Mesendoderm (in vitro differentiated cells): ENCODE measurements at places on chromosomes 16 and 17.

DNA sequence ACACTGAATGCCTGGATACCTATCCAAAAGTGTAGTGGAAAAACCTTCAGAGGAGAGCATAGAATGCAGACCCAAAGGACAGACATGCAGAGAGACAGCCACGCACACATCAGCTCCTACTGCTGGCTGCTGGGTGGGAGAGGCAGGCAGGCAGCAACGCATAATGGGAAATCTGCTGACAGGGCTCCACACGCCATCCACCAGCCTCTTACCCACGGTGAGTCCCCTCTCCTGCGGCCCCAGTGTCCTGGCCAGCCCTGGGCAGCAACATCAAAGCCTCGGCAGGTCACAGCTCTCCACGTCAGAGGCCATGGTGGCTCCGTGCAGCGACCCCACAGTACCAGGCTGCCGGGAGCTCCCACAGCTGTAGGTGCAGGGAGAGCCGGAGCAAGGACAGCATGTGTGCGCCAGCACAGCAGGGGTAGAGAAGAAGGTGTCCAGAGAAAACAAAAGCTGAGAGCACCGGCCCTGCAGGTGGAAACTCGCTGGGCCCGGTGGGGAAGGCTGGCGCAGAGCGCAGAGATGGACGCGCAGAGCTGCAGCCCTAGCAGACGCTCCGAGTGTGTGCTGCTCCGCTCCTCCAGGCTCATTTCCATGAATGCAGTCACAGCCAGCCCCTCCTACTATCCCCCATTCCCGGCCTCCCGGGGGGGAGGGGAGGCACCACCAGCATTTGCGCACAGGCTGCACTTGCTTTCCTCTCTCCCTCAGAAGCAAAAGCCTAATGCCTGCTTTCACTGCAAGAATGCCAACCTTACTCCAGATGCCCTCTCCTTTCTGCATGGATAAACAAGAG is 58.9 kb downstream of the CYTH1 start:
- DNase-seq, result peak; percentile 81

GRCh38 chr16:88780142-88781062 is 4.6 kb downstream of the PIEZO1 start:
- DNase-seq, result no peak

DNA sequence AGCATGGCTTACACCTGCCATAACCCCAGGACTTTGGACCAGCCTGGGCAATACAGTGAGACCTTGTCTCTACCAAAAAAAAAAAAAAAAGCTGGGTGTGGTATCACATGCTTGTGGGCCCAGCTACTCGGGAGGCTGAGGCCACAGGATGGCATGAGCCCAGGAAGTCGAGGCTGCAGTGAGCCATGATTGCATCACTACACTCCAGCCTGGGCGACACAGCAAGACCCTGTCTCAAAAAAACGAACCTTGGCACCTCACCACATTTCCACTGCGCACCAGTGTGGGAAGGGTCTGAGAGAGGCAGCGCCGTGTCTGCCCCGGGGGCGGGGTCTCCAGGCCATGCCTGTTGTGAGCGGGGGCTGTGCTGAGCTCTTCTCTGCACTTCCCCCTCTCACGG is 6.3 kb downstream of the ACSF3 start:
- DNase-seq, result no peak

GRCh38 chr16:49592546-49593423 is 219.2 kb downstream of the C16orf78 start:
- DNase-seq, result peak; percentile 81

GRCh38 chr16:8571061-8571596 is 19.2 kb downstream of the TMEM114 start:
- DNase-seq, result peak; percentile 59

- no peak for DNase-seq
These were observed 83.1 kb upstream of the CNTNAP4 start for GRCh38 chr16:76193906-76194615.

GRCh38 chr17:67420994-67421393 is 43.9 kb downstream of the PITPNC1 start:
- no peak for DNase-seq

DNA sequence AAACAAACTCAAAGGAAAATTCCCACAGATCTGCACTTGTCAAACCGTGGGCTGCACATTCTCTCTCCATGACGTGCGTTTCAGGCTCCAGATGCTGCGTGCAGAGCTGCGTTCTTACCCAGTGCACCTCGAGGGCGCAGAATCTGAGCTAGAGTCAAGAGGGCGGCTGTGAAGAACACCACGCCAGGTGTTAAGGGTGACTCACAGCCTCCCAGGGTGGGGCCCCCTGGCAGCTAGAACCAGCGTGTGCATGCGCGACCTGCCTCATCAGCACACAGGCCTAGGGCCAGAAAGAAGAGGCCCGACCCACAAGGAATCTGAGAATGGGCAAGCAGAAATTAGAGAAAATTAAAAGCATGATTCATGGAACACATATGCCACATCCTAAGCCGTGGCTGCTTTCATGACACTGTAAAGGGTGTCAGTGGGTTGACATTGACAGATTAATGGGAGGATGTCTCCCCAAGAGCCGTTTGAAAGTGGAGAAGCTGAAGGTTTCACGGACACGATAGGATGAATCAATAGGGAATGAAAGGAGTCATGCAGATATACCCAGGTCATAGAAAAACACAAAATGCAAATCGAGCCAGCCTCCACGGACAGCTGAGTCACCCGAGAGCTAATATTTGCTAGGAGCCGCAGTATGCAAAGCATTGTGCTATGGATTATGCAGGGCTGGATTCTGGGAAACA is 29.0 kb downstream of the MARCHF10 start:
- no peak for DNase-seq

DNA sequence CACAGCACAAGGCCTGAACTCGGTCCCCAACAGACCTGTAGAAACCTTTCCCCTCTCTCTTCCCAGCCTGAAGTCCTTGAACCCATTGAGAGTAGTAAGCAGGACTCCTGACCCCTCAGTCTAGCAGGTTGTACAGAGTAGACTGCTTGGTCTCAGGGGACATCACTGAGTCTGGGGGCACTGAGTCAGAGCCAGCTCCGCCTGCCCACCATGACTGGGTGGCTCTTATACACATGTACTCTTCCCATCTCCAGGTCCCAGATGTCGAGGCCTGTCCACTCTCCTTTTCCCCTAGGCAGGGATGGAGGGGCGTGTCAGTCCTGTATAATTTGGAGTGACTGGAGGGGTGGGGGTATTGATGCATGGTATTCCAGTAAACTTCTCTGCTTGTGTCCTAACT is 23.5 kb downstream of the LIG3 start:
- DNase-seq, result no peak

DNA sequence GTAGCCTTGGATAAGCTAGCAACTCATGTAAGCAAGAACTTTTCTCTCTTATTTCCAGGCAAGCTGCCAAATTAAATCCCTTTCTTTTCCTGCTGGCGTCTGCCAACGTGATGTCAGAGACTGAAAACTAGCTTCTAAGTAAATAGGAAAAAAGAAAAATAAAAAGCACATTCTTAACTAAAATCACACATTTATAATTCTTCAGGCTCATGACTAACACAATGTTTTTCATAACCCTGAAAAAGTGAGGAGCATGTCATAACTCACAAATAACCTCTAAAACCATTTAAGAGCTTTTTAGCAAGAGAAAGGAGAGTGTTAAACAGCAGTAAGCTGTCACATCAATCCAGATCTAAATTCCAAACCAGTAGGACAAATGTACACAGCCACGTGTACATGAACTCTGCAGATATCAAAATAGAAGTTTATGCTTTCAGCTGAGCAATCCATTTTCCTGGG is 110.0 kb downstream of the N4BP1 start:
- DNase-seq, result no peak

- no peak for DNase-seq
These were observed 91.4 kb upstream of the TBX2 start for GRCh38 chr17:61307905-61308886.

- DNase-seq, result peak; percentile 88
These were observed 148.7 kb upstream of the ZFHX3 start for GRCh38 chr16:73196670-73197069.

DNA sequence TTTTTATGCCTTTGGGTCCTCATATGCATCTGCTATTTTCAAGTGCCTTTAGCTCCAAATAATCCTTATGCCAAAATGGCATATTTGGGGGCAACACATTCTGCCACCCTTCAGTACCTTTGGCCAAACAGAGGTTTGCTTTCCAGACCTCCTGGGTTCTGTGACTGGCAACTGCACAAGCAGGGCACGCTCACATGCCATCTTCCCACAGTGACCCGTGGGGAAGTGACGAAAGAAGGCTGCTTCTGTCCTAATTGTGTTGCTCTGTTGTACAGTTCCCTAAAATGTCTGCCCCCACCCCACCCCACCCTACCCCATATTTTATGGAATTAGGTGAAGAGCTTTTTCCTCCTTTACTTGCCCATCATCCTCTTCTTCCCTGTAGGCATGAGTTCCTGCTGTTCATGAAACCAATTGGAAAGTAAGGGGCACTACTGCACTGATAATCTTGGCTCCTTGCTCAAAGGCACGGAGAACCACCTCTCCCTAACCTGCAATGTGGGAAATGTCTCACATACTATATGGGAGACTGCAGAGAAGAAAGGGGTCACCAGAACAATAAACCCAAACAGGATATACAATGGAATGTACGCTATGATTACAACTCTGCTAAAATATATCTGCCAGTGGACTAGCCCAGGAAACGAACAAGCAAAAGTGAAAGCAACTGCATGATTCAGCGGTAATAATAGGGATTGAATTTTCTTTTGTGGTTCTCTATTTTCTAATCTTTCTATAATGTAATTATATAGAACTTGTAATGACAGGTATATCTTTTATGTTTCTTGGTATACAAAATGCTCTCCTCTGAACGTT is 3.3 kb upstream of the SLFN12L start:
- DNase-seq, result no peak

GRCh38 chr17:50459756-50460155 is 8.9 kb downstream of the CHAD start:
- no peak for DNase-seq

GRCh38 chr17:82457929-82458178 is 687 bp upstream of the NARF start:
- no peak for DNase-seq

- peak; percentile 64 for DNase-seq
These were observed 5.1 kb downstream of the BPTF start for GRCh38 chr17:67830440-67830839.

DNA sequence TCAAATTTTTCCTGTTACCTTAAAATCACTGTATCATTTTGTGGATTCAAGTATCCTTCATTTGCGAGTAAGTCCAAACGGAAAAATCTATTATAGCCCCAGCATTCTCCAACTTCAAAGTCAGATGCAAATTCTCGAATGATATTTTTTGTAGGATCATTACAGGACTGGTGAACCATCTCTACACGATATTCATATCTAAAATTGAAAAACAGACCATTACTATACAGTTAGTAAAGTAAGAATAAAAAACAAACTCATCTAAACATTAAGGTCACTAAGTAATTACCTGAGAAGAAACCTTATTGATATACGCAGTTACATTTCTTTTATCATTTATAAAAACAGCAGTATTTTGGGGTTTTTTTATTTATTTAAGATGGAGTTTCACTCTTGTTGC is 49.8 kb downstream of the TRIM37 start:
- DNase-seq, result no peak

DNA sequence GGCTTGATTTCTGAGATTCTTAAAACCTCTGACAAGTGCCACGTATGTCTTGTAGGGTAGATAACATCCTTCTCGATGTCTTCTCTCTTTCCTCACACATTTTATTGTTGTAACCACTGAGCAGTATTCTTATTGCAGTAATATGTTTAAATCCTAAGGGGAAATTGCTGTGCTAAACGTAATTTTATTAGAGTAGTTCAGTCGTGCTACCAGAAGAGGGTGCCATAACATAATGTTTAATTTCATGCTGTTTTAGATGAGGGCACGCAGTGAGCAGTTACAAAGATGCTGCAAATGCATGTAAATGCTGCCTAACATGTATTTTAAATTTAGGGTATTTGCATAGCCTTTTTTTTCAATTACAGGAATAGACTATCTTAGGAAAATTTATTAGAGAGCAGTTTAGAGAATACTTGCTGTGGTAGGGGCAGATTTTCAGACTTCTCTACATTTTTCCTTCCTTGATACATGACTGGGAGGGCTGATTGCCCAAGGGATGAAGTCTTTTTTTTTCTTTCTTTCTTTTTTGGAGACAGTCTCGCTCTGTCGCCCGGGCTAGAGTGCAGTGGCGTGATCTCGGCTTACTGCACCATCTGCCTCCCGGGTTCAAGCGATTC is 51.7 kb downstream of the GAN start:
- peak; percentile 34 for DNase-seq

DNA sequence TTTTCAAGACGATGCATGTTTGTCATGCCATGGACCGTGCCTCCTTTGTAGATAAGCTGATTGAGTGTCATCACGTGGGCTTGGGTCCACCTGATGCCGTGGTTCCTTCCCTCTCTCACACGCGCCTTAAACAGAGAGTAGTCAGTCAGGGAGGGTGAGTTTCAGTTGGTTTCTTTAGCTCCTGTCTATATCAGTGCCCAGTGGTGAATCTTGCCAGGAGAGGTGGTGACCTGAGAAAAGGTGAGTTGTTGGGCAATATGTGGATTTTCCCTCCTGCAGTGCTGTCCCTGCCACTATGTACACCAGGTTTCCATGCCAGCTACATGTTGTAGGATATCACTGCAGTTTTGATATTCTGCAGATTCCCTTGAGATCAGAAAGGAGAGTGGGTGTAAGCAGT is 129.7 kb downstream of the LAT start:
- DNase-seq, result peak; percentile 9

GRCh38 chr16:75042426-75043174 is 43.8 kb downstream of the ZNRF1 start:
- no peak for DNase-seq

DNA sequence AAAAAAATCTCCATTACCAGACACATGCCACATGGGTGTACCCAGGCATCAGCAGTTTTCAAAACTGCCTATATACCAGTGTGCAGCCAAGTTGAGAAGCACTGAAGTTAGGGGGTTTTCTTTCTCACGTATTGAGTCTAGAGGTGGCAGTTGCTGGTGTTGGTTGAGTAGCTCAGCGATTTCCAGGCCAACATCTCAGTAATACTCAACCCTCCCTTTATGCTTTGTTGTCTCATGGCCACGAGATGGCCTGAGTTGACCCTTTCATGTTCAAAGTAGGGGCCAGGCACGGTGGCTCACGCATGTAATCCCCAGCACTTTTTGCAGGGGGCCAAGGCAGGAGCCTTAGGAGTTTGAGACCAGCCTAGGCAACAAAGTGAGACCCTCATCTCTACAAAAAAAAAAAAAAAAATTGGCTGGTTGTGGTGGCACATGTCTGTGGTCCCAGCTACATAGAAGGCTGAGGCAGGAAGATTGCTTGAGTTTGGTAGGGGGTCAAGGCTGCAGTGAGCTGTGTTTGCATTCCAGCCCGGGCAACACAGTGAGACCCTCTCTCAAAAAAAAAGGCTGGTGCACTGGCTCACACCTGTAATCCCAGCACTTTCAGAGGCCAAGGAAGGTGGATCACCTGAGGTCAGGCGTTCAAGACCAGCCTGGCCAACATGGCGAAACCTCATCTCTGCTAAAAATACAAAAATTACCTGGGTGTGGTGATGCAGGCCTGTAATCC is 10.8 kb downstream of the LRRC3C start:
- DNase-seq, result no peak
